GM13977 (cell line): ENCODE measurements at places on chromosomes 2 and 18.

GRCh38 chr2:28166956-28167355, 225.7 kb upstream of the FOSL2 start:
- DNase-seq = no peak

DNA sequence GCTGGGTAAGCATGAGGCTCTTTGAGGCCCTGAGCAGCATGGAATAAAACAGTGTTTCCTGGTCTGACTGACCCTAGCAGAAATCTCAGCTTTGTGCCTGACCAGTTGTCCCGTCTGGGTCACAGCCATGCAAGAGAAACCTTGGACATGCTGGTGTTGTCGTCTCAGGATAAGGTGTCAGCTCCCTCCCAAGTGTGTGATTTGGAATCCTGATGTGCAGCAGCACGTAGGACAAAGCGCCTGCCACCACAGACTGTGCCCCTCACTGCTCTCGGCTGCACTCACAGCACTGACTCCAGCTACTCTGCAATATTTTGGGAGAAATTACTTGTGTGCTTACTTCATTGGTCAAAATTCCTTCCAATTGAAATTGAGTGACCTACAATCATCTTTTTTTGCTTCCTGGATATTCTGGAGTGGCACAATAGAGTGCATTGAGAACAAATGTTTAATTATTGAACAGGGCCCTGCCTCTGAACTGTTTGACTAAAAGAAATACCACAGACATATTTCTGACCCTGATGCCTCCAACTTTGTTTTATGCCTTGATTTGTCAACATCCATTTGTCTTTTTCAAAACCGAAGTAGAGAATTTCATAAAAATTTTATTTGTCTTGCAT, 352.4 kb downstream of the SOCS6 start:
- DNase-seq = no peak

- DNase-seq = peak; percentile 21
These were observed 127.6 kb upstream of the SPOPL start for GRCh38 chr2:138373993-138374408.

- peak; percentile 42 for DNase-seq
These were observed 29.6 kb downstream of the DOK1 start for GRCh38 chr2:74584088-74584645.

GRCh38 chr2:66813976-66814375, 379.1 kb downstream of the MEIS1 start:
- DNase-seq = no peak

GRCh38 chr2:100682536-100682935, 119.7 kb downstream of the PDCL3 start:
- no peak for DNase-seq

DNA sequence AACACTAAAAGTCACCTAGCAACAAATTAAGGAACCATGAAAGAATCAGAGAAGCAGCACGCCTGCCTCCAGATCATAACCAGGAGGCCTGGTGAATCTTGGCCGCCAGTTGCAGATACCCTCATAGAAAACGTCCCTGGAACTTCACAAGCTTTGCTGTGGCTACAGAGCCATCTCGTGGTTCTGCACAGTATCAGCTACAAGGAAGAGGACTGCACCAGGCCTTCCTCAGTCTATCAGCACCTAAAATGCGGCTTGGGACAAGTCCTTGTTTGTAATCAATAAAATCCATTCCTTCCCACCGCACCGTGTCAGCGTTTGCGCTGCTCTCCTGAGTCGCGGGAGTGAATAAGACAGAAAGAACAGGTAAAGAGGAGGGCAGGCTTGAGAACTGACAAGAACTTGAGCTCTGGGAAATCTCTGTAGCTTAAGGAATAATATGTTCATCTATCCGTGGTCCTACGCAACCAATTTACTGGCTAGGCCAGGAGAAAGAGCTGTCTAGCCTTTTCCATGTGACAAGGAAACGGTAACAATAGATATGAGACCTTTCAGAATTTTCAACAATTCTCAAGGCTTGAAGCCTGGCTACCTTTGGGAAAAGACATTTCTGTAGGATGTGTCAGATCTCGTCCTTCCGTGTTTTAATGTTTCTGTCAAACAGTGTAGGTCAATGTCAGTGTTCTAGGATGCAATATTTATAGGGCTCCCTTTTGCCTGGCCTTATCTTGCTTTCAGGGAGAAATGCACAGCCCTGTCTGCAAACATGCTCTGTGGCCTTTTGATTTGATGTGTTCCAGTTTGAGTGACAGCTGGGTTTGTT, 128.5 kb upstream of the RAB12 start:
- no peak for DNase-seq

GRCh38 chr2:96695602-96696001, 44.3 kb downstream of the LMAN2L start:
- DNase-seq = no peak

- DNase-seq = no peak
These were observed 36.0 kb downstream of the PCBP1 start for GRCh38 chr2:70123051-70123828.

DNA sequence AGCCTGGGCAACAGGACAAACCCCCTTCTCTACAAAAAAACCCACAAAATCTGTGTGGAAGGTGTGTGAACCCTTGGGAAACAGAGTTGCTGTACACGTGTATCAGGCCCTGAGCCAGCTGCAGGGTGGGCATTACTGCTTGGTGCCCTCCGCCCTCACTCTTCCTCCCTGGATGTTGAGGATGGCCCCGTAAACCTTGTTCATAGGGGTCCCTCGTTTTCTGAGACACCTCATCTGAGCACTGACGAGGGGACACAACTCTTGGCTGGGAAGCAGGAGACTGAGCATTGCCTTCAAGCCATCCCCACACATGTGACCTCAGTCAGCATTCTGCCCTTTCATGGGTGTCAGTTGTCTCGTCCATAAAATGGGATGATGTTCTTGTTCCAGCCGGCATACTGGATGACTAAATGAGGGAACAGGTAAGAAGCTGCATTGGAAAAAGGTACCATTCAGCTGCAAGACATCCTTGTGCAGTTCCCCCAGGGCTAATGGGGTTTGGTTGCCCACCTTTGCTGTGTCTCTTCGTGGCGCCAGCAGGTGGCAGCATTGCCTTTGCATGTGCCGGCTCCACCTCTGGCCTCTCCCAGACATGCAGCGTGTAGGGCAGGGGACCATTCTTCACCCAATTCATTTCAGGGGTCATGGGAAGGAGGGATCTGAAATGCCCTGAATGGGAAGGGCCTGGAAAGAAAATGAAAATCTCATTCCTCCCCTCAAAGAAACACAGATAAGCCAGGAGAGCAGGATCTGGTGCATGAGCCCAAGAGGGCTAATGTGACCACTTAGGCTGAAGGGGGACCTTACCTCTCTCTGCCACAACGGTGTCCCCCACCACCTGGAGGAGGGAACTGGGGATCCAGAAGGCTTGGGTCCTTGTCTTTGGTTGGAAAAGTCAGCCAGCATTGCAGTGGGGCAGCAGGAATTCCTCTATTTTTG, 36.4 kb upstream of the HAAO start:
- DNase-seq = peak; percentile 82

DNA sequence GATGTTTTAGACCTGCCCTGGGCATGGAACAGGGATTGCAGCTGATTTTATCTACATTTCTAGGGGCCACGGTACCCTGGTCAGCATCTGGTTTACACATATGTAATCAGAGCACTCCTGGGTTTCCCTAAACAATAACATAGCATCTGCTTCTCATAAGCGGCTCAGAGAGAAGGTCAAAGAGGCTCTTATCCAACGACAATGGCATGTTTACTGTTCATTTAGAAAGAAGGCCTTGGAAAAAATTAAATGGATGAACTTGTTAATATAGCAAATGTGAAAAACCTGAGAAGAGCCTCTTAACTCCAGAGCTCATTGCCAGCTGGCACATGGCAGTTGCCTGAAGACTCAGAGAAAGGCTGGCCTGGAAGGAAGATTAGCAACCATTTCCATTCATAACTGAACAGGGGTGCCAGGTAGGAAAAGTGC, 202.8 kb upstream of the THUMPD2 start:
- DNase-seq = no peak

DNA sequence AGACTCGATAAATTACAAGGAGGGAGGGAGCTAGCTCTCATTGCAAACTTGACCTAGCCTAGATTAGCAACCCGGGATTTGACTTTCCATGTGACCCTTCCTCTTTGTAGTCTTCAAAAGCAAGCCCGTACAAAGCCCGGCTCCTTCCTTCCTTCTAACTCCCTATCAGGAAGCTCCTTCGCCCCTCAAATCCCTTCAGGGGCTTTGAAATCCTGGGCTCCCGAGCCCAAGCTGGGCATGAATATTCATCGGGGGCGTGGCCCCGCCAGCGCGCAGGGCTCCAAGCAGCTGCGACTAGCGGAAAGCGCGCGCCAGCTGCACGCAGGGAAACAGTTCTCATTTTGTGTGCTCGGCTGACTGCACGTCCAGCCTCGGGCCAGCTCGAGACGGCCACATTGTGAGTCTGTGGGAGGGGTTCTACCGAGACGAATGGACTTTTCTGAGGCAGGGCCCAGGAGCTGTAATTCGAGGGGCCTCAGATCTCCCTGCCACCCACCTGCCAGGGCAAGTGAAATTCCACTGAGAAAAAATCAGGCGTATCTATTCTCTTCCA, 84.0 kb upstream of the PELI1 start:
- peak; percentile 72 for DNase-seq
